Activated gamma-delta T cell (primary cell): ENCODE measurements at places on chromosomes 1 and 21.

GRCh38 chr21:29430576-29430975 is 131.9 kb downstream of the BACH1 start:
- DNase-seq = no peak

- DNase-seq = no peak
Observed at GRCh38 chr1:78691995-78692747, 42.5 kb downstream of the IFI44 start.

GRCh38 chr1:13478692-13479091 is 35.1 kb downstream of the LRRC38 start:
- DNase-seq = no peak

GRCh38 chr1:182279724-182280503 is 111.7 kb downstream of the GLUL start:
- no peak for DNase-seq

DNA sequence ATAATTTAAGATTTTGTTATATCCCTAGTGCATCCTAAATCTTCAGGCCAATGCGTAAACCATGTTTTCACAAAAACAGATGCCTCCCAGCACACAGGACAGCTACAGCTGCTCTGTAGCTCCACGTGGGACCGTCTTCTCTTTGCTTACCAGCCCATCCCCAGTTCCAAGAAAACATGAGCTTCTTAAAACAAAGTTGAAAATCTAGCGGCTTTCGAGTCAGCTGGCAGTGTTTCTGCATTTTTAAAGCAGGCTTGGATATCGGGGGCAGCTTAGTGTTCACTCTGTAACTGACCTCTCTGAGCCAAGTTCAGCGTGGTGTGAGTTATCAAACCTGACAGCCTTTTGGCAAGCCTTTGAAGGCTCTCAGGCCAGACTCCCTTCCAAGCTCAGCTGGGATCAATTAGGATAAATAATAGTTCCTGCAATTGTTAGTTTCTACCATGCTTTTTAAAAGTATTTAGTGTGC is 881.5 kb downstream of the LTN1 start:
- no peak for DNase-seq

- DNase-seq = no peak
Observed at GRCh38 chr1:209883341-209883971, 54.6 kb upstream of the SYT14 start.

DNA sequence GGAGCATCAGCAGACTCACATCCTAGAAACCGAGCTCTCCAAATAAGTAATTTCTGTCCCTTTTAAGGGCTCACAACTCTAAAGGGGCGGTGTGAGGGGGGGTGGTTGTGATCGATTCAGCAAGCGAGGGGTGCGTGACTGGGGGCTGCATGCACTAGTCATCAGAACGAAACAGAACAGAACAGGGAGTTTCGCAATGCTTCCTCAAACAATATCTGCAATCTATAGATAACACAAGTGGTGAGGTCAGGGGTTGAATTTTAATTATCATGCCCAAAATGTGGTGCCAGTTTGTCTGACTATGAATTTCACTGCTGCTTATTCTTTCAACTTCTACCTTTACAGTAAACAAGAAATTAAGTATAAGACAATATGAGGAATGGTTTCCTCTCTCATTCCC is 1003.0 kb upstream of the NCAM2 start:
- DNase-seq = no peak

DNA sequence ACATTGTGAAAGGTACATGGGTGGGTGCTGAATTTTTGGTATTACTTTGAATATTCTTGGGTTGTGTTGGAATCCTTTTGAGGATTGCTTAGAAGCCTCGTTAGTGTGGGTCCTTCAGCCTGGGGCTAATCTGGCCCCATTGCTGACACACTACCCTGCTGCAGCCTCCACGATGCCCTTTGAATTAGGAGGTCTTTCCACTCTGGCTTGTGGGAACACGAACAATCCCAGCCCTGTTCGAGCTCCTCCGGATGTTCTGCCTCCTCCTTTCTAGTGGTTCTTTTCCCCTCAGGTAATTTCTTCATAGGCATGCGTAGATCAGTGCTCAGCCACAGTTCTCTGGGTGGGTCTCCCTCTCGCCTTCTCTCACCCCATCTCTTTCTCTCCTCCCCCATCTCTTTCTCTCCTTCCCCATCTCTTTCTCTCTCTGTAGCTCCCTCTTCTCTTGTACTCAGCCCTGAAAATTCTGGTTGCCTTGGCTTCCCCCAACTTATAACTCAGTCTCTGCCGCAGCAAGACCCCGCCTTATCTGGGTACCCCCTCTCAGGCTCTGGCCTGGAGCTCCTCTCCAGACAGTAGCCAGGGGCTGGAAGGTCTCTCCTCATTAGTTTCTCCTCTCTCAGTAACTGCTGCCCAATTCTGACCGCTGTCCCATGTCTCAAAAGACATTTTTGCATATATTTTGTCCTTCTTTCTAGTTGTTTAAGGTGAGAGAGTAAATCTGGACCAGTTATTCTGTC is 46.0 kb upstream of the SLC19A1 start:
- DNase-seq = no peak

DNA sequence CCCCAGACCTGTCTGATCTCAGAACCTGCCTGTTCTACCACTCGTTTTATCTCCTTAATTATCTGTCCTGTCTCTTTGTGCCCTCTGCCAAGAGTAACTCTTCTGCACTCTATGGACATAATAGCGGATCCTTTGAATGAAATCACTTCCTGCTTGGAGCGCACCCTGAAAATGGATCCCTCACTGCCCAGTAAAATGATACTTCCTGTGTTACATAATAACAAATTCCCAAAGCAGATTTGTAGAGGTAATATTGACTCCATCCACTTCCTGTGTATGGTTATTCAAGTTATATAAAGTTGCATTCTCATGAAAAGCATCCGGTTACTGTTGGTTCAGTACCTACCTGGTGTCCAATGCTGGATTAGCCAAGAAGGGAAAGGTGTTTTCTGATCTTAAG is 246.0 kb downstream of the TRABD2B start:
- DNase-seq = no peak

- DNase-seq = no peak
Observed at GRCh38 chr1:114076308-114076707, 77.4 kb downstream of the SYT6 start.

DNA sequence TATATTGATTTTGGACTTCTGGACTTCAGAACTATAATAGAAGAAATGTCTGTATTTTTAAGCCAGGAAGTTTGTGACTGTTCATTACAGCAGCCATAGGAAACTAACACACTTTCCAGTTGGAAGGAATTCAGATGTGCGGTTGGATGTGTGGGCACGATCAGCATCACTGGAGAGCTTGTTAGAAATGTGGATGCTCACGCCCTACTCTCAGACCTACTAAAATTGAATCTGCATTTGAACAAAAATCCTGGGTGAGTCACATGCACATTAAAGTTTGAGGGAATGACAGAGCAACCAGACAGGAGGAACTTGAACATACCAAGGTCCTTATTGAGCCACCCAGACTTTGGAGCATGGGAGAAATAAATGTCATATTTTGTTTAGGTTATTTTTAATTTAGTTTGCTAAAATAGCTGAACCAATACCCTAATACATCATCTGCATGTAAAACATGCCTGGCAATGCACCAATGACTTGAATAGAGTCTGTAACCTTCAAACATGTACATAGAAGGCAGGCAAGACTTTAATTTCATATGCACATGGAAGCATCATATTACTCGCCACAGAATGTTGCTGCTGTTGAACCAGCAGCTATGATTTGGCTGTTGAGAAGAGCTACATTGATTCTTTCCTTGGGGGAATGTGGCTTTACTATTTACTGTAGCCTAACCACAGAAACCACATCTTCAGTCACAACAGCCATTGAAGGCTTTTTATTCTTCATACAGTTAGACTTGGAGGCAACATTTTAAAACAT is 346.2 kb downstream of the BARHL2 start:
- DNase-seq = no peak

DNA sequence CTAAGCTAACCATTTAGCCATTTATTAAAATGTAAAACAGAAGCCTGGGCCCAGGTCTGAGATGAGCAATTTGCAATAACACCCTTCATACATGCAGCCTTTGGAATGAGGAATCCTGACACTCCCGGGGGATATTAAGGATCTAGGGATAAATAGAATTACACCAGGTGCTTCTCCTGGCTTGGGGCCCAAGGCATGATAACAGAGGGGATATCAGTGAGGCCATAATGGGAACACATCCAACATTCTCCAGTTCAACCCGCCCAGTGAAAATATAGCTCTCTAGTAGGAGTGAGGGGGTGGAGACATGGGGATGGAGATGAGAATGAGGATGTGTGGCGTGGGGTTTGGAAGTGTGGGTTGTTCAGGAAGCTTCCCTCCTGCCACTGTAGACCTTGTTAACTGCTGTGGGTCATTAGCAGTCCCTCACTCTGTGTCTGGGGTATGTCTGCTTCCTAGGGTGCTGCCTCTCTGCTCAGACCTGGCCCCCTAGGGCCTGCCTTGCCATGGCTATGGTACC is 57.9 kb upstream of the KANK4 start:
- DNase-seq = no peak

DNA sequence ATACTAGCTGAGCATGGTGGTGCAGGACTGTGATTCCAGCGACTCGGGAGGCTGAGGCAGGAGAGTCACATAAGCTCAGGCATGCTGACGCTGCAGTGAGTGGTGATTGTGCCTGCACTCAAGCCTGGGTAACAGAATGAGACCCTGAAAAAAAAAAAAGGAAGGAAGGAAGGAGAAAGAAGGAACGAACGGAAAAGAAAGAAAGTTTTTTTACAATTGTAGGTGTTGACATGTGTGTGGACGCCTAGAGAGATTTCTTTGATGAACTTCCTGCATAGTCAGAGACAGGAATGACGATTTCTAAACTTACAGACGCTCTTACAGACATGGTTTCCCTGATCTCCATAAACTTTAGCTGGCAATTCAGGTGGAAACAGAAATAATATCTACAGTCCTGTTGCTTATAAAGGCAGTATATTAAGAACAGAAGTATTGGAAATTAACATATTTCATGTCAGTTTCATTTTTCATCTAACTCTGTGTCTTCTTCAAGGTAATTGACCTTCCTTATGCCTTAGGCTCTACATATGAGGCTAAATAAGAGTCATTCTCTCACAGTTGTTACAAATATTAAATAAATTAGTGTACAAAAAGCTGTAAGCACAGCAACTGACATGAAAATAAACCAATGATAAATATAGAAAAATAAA is 4.1 kb downstream of the SAMSN1 start:
- DNase-seq = no peak

DNA sequence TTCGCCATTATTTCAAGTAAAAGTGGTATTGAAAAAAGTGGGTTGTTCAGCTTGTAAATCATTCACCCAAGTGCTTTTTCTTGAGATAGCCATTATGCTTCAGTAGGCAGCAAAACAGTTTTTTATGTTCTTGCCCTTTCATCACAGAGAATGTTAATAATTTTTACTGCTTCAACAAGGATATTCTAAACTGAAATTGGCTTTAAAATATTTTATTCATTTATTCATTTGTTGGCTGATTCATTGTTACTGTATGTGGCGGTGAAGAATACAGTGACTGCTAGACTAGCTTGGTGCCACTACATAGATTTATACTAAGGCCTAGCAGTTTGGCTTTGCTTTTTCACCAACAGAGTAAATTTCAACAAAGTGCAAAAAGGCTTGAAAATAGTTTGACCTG is 121.5 kb downstream of the OLFML2B start:
- DNase-seq = no peak

GRCh38 chr1:223785808-223786207 is 59.9 kb downstream of the TP53BP2 start:
- no peak for DNase-seq

GRCh38 chr1:218384581-218384993 is 39.5 kb downstream of the TGFB2 start:
- DNase-seq = no peak

- no peak for DNase-seq
Observed at GRCh38 chr1:63129855-63130254, 192.5 kb upstream of the FOXD3 start.

- no peak for DNase-seq
Observed at GRCh38 chr1:85484264-85484663, 19.3 kb upstream of the DDAH1 start.

DNA sequence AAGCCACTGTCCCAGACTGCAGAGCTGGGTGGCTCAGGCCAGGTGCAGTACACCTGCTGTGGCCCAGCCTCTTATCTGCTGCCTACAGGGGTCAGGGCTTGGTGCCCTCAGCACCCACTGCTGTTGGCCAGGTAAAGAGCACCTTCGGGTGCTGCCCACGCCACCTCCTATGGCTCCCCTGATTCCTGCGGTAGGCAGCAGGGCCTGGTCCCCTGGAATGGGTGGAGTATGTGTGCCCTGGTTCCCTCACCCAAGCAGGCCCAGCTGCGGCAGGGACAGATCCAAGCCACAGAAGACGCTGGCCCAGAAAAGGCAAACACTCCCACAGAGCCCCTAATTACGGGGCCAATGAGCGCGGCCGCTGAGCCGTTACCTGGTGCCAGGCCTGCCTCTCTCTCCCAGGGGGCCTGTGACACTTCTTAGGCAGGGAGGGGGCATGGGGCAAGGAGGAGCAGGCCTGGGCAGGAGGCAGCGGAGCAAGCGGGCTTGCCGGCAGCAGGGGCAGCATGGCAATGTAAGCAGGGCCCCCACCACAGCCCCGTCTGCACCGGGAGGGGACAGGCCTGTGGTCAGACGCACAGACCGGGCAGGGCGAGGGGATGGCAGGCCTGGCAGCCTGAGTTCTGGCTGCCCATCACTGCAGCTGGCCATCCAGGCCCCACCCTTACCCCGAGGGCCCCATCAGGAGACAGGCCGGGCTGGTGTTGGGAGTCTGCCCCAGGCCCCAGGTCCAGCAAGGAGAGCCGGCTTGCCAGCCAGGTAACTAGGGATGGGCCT is 19.0 kb downstream of the ESPN start:
- DNase-seq = no peak

- no peak for DNase-seq
Observed at GRCh38 chr1:171805395-171806115, 24.1 kb downstream of the METTL13 start.

- no peak for DNase-seq
Observed at GRCh38 chr1:34054920-34055319, 110.1 kb downstream of the CSMD2 start.

DNA sequence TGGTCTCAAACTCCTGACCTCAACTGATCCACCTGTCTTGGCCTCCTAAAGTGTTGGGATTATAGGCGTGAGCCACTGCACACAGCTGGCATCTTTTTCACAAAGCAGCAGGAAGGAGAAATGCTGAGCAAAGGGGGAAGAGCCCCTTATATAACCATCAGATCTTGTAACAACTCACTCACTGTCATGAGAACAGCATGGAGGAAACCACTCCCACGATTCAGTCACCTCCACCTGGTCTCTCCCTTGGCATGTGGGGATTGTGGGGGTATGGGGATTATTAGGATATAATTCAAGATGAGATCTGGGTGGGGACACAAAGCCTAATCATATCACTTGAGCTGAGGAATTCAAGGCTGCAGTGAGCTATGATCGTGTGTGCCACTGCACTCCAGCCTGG is 3.0 kb upstream of the MFSD2A start:
- DNase-seq = no peak
